A549 treated with RU486 at 1 μM for 4 hours (cell line): ENCODE measurements at places on chromosomes 4 and X. TPM values are rescaled to one million over a fixed set of nuclear protein-coding genes. Genes with fewer than 3 reads are reported as not detected.

Gene PDCL2
- total RNA-seq, result not detected in 5 replicates

Gene HSD17B10
- 166 to 206 TPM (median 185 TPM) in 5 replicates for total RNA-seq

Gene SPCS3
- 28.1 to 41.3 TPM (median 36.1 TPM) in 5 replicates for total RNA-seq

Gene NPY5R
- total RNA-seq, result not detected in 5 replicates

Gene SLC16A2
- total RNA-seq, result 24.6 to 29.4 TPM (median 26.4 TPM) in 5 replicates

Gene GAGE2A
- total RNA-seq, result not detected in 5 replicates

Gene HPF1
- total RNA-seq, result 10.3 to 19.8 TPM (median 16.9 TPM) in 5 replicates

Gene IGBP1
- 57.5 to 71.2 TPM (median 66.6 TPM) in 5 replicates for total RNA-seq

Gene GPC3
- 0.27 TPM in 1 of 5 replicates, not detected in the others for total RNA-seq

Gene NWD2
- total RNA-seq, result not detected in 5 replicates

Gene ARX
- total RNA-seq, result 0.22 to 0.41 TPM (median 0.37 TPM) in 5 replicates

Gene TCP11X2
- not detected in 5 replicates for total RNA-seq

Gene CTAG2
- total RNA-seq, result not detected in 5 replicates

Gene GPR50
- 0.07 to 0.24 TPM (median 0.12 TPM) in 5 replicates for total RNA-seq

Gene MEPE
- not detected in 5 replicates for total RNA-seq

Gene RRH
- total RNA-seq, result 0.06 TPM in 1 of 5 replicates, not detected in the others

Gene CLNK
- total RNA-seq, result not detected in 5 replicates

Gene ADGRG2
- total RNA-seq, result 4.6 to 7.0 TPM (median 6.4 TPM) in 5 replicates

Gene RHOXF2
- total RNA-seq, result not detected in 5 replicates

Gene FAM9A
- total RNA-seq, result not detected in 5 replicates

Gene LANCL3
- not detected in 5 replicates for total RNA-seq

Gene TCEAL8
- total RNA-seq, result 16.9 to 41.0 TPM (median 30.2 TPM) in 5 replicates

Gene SUPT20HL1
- not detected in 5 replicates for total RNA-seq

Gene HDX
- total RNA-seq, result 1.3 to 3.1 TPM (median 2.0 TPM) in 5 replicates
